ENCODE measurements at places on chromosomes 16 and 17.

- DNase-seq, result no peak
- H3K27me3 ChIP-seq, result no peaks in the 10 kb centered on the region
- H3K4me3 ChIP-seq, result no peak overlapping the region
- no peaks in the 10 kb centered on the region for H3K36me3 ChIP-seq
- no peak overlapping the region for H3K27ac ChIP-seq
Measured at GRCh38 chr16:12017558-12017957, 41.0 kb downstream of the SNX29 start.

GRCh38 chr16:2039274-2040031 lies 8.2 kb downstream of the NTHL1 start:
- no peak overlapping the region for H3K4me3 ChIP-seq
- H3K4me1 ChIP-seq, result peaks cover 22% of the 10 kb centered on the region
- H3K27ac ChIP-seq, result peak overlapping the region; percentile 69
- no peaks in the 10 kb centered on the region for H3K27me3 ChIP-seq
- DNase-seq, result peak; percentile 69

DNA sequence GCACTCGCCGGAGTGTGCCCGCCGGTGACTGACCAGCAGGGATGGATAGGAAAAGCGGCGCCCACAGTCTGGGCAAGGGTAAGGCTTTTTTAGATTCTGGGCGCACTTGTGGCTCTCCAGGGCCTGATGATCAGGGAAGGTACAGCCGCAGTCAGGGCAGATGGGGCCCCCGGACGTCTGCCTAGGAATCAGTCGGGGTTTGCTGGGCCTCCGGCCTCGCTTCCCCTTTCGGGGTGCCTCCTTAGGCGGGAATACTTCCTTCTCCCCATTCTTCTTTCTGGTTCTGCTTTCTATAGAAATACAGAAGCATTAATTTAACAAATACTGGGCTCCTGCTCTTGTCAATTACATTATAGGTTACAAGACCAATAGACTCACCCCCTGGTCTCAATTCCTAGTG lies 5.0 kb downstream of the ZNF689 start:
- DNase-seq, result no peak
- H3K4me1 ChIP-seq, result peaks cover 5% of the 10 kb centered on the region
- no peak overlapping the region for H3K4me3 ChIP-seq

DNA sequence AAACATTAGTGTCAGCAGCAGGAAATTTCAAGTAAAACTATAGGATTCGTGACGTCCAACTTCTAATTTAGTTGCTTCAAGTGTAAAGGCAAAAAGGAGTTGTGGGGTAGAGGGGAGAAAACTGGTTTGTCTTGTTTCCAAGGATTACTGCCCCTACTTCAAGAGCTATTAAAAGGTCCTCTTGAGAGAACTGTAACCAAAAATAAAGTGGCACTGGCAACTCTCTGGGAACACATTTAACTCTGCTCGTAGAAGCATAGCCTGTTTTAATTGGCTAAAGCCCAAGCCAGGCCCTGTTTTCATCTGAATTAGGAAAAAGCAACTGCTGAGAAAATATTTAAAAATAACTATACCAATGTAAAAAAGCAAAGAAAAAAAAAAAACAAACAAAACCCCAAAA lies 51.8 kb upstream of the AKAP1 start:
- H3K4me1 ChIP-seq, result peaks cover 36% of the 10 kb centered on the region
- H3K36me3 ChIP-seq, result no peaks in the 10 kb centered on the region
- DNase-seq, result no peak
- H3K27me3 ChIP-seq, result no peaks in the 10 kb centered on the region
- no peak overlapping the region for H3K4me3 ChIP-seq
- H3K27ac ChIP-seq, result peak overlapping the region; percentile 61

- H3K27ac ChIP-seq, result no peak overlapping the region
- H3K4me3 ChIP-seq, result no peak overlapping the region
- no peaks in the 10 kb centered on the region for H3K4me1 ChIP-seq
- H3K36me3 ChIP-seq, result peaks cover 95% of the 10 kb centered on the region
- no peak for DNase-seq
- no peaks in the 10 kb centered on the region for H3K27me3 ChIP-seq
Measured at GRCh38 chr17:69246726-69247375, 18.2 kb upstream of the ABCA10 start.

- DNase-seq, result no peak
- peaks cover 39% of the 10 kb centered on the region for H3K36me3 ChIP-seq
- H3K4me1 ChIP-seq, result peaks cover 23% of the 10 kb centered on the region
- no peak overlapping the region for H3K4me3 ChIP-seq
- H3K27ac ChIP-seq, result no peak overlapping the region
- H3K27me3 ChIP-seq, result no peaks in the 10 kb centered on the region
Measured at GRCh38 chr16:3138342-3138741, 3.5 kb downstream of the ZNF213 start.
